ENCODE measurements at places on chromosomes 1 and 21.
A peak's percentile ranks its signal among the peaks of the same experiment; 100 is the strongest.

- no peak for DNase-seq
Measured at GRCh38 chr21:32184485-32184884, 94.4 kb downstream of the MIS18A start.

DNA sequence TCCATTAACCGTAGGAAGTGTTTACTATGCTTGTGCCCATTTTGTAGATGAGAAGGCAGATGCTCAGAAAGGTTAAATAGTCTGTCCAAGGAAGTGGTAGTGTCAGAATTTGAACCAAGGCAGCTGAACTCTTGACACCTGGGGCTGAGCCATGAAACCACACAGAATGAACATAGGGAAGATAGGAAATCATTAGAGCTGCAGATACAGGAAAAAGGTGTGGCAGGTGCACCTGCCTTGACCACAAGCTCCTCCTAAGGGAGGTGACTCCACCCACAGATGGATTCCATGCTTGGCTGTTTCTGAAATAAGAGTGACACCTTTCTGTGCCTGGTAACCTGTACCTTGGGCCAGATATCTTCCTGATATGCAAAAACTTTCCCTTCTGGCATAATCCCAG is 69.9 kb upstream of the IGSF21 start:
- DNase-seq: no peak

DNA sequence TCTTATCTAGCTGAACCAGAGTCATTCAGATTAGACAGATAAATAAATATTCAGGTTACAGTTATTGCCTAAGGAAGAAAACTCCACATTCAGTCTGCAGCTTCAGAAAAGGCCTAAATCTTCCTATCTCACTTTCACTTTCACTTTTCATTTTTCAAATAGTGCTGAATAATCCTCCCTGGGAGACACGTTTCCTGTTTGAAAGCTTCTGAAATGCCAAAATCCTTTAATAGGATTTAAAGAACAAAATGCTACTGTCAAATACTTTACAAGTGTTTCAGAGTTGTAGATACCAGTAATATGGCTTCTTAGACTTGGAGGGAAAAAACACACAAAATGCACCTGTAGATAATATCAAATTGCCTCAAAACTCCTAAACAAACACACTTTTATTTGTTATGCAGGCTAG is 3.9 kb downstream of the PSMB2 start:
- peak; percentile 44 for DNase-seq

GRCh38 chr1:225578251-225578977 is 74.5 kb downstream of the ENAH start:
- peak; percentile 39 for DNase-seq

GRCh38 chr1:224317383-224318045 is 12.5 kb downstream of the NVL start:
- DNase-seq: no peak

DNA sequence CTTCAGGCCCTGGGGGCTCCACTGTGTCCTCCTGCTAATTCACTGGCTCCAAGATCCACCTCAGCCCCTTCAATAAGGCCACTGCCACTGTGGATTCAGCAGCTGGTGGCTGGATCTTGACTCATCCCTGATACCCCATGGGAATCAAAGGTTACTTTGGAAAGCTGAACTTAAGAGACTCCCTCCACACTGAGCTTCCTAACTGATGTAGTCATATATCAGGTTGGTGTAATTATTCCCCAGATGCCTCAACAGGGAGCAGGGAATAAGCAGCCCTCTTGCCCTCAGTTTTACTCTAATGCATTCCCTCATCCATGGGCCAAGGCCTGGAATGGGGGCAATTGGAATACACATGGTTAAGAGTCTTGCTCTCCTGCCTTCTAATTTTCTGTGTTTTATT is 164.6 kb downstream of the FASLG start:
- peak; percentile 31 for DNase-seq

DNA sequence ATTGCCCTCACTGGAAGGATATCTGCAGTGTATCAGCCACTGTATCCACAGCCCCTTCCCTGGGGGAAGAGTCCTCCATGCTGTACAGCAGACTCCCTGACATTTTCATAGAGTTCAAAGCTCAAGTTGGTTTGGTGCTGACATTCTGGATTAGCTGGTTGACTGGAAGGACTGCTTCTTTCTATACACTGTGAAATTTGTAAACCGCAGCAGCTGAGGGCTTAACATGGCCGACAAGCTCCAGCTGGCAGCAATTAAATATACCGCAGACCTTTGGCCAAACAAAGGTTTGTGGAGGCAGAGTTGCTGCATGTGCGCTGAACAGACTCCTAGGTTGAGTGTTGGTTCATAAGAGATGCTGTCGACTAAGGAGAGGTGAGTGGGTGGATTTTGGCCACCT is 126.4 kb downstream of the DHRS3 start:
- no peak for DNase-seq

All from kidney glomerular epithelial cell (primary cell).